ENCODE measurements at places on chromosomes 1 and 21.

- no peak for DNase-seq
Observed at GRCh38 chr1:157035121-157035520, 10.4 kb downstream of the ARHGEF11 start.

- DNase-seq, result no peak
Observed at GRCh38 chr1:194730304-194730703, 1543.9 kb upstream of the B3GALT2 start.

DNA sequence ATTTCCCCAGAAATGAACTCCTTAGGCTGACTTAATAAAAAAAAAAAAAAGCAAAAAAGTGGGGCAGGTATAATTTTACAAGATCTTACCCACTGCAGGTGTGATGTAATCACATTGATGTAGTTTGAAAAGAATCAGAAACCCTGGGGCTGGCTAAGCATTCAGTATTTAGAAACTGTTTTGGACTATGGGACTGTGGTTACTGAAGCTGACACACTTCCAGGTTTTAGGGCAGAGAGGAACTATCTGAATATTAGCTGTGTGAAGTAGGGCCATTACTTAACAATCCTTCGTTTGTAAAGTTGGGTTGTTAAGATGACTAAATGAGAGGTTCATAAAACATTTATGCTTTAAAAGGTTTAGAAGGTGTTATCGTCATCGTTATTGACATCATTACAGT is 165.3 kb downstream of the FASLG start:
- peak; percentile 46 for DNase-seq

DNA sequence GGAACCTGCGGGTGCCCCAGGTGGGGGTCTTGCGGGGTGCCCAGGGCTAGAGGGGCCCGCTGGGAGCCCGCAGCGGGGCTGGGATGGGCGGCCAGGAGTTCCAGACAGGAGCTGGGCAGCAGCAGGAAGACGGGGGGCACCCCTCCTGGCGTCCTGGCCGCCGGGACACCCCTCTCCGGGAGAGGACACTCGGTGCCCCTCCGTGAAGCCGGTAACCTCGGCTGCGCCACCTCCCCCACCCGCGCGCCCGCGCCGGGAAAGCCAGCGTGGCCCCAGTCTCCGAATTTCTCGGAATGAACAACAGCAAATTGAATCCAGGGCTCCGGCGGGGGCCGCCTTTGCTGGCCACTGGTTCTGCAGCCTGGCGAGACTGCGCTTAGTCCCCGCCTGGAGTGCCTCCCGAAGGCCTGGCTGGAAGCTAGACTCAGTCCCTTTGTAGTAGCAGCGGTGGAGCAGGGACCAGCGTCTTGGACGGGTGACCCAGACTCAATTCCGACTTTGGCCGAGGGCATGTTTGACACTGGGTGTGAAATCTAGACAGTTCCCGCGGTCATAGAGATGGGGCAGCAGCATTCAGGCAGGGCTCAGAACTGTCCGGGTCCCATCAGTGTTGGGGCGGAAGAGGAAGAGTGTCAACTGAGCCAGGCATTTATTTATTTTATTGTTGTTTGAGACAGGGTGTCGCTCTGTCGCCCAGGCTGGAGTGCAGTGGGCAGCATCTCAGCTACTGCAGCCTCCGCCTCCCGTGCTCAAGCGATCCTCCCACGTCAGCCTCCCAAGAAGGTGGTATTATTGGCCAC is 773 bp downstream of the IFNGR2 start:
- DNase-seq, result peak; percentile 58

DNA sequence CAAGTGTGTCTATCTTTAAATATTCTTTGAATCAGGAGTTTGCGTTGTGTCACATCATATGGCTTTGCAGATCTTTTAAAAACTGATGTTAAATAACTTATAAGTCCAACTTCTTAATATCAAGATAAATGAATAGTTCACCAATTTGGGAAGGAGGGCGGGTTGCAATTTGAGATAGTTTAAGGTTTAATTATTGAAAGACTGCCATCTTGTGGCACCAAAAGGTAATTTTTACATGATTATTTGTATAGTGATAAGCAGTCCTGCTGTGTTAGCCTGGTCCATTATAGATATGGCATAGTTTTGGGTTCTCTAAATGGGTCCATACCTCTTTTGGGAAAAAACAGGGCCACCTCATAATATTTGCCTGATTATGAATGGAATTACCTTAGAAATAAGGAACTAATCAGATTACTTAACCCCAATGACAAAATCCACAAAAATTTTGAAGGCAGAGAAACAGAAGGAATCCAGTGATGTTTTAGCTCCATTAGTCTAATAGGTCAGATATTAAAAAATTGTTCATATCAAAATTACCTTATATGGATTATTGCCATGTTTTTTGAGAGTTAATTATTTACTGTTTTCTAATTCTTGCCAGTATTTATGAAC is 64.3 kb downstream of the PRKAA2 start:
- peak; percentile 76 for DNase-seq

Measured in fibroblast of lung (primary cell).